SHP77 (cell line): ENCODE measurements at places on chromosomes 5 and 9.
A peak's percentile ranks its signal among the peaks of the same experiment; 100 is the strongest.

GRCh38 chr5:159133041-159133741, 33.5 kb upstream of the EBF1 start:
- peak; percentile 6 for DNase-seq

DNA sequence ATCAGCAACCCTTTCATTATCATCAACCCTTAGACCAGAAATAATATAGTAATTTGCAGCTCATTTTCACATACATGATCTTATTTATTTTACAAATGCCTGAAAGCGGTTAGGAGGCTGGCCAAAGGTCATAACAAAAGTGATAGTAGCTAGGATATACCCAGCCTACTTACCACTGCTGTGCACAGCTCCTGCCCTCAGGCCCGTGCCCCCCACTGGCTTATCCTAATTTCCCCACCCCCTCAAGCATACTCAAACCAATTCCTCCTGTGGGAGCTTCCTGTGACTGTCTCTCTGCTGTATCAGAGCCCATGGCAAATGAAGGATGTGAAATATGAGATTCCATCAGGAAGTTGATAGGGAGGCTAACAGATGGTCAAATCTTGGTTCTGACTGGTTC, 14.8 kb downstream of the FAM219A start:
- no peak for DNase-seq

DNA sequence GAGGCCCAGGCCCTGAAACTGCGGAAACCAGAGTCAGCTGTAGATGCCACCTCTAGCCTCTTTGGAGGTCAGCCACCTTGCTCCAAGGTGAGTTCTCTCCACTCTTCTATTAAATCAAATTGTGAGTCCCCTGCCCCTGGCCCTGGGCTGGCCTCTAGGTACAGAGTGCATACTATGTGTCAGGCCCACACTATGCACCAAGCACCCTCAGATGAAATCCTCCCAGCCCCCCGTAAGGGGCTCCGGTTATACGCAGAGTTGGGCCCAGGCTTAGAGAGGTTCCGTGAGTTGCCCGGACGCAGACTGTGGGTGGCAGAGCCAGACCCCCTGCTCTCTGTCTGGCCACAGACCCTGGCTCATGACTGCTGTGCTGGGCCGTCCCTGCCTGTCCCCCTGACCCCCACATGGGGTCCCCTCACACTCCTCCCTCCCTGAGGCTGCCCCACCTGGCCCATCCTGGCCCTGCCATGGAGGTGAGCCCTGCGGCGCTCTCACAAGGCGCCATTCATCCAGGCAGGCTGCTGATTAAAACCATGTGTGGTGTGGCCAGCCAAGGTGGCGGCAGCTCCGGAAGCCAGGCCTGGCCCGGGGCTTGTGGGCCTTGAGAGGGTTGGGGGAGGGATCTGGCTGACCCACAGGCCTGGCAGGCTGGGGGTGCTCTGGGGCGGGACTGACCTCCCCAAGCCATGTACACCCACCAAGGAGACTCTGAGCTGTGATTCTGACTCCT, 65.5 kb upstream of the SYNPO start:
- DNase-seq: no peak

DNA sequence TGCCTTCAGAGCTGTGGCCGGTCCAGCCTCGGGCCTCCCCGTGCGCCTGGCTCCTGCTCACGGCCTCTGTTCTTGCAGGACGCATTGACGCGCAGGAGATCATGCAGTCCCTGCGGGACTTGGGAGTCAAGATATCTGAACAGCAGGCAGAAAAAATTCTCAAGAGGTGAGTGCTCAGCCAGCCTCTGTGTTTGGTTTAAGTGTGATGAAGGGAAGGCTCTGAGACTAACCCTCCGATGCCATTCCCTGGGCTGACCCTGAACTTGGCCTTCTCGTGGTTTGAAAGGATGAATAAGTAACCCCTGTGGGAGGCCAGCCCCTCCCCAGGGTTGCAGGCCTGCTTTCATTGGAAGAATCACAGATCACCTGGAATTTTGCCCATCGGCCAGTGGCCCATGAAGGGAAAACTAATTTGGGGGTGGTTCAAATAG, 26.3 kb downstream of the PTGES2 start:
- DNase-seq: no peak

DNA sequence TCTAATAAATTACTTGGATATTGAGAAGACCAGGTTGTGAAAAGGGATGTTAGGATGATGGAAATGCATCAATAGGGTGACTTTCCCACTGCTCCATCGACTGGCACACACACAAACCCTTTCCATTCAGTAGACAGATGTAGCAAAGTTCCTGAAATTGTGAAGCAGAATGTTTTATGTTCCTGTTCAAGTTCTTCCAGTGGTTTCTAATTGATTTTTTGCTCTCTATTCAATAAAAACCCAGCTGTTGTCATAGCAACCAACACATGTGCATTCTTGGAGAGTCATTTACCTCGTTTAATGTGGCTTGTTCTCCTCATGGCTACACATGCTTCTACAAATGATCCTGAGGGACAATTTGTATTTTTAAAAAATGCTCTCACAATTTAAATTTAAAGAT, 244.6 kb downstream of the RAB3C start:
- no peak for DNase-seq

- DNase-seq: no peak
These were observed 22.5 kb upstream of the SPARC start for GRCh38 chr5:151709109-151709735.

- no peak for DNase-seq
These were observed 156.0 kb downstream of the SEC61B start for GRCh38 chr9:99377790-99378775.

GRCh38 chr5:179408611-179409010, 63.4 kb upstream of the ADAMTS2 start:
- no peak for DNase-seq

DNA sequence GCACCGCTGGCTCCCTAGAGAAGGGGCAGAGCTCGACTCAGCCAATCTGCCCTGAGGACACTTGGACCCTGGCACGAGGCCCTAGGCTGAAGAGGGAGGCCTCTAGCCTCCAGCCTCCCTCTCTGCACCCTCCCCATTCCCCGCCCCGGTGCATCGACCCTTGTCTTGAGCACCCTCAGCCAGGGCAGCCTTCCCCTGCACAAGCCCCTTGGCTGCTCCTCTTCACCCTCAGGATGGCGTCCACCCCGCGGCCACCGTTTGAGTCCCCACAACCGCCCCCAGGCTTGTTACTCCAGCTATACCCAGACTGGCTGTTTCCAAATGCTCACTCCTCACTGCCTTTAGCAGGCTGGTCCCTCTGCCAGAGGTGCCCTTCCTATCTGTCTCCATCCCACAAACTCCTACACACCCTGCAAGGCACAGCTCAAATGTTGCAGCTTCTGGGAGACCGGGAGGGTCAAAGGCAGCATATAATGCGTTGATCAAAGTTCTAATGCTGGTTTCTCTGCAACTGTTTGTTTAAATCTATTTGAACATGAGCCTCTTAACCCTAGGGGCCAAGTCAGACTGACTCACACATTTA, 6.5 kb upstream of the FAM163B start:
- peak; percentile 51 for DNase-seq

GRCh38 chr9:82488313-82489200, 500.0 kb downstream of the SPATA31D1 start:
- no peak for DNase-seq

DNA sequence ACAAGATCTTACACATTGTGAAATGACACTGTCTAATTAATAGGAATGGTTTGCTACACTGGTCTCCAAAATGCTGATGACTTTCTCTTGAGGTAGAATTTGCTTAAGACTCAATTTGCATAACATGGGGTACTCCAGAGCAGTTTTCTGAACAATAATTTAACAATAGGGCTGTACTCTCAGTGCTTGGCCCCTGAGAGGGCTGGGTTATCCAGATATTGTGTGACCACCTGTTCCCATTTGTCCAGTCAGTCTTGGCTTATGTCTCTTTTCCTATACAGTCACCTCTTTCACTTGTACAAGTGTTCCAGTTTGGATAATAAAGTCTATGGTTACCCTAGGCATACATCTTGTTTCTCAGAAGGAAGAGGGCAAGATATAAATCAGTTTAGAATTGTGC, 17.9 kb downstream of the ZSWIM6 start:
- DNase-seq: no peak

DNA sequence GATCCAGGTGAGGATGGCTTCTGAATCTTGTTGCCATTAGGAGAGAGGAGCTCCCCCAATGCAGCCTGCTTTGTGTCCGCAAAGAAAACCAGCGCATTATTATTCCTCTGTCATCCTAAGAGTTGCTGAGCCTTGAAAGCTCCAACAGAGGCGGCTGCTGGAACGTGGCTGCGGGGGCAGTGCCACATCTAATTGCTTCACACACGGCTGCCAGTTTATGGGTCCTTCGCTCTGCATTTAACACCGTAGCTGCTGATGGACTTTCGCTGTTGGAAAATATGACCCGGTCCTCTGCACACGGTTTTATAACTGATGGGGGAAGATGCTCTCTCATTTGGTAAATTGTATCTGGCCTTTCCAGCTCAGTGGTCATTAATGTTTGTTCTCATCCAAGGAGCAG, 38.0 kb downstream of the ZNF622 start:
- DNase-seq: no peak

DNA sequence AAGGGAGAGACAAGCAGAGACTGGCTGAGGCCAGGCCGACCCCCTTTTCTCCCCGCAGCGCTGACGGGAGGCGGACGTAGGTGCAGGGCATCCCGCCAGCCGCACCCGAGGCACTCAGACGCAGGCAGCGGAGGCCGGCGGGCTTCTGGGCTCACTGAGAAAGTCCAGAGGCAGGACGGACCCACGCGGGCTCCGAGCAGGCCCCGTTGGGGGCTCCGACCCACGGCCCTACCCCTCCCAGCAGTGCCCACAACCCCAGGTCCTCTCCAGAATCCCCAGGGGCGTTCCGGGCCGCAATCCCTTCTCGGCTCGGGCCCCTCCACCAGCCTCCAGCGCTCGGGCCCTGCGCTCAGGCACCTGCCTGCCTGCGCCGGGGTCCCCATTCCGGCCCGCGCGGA, 543 bp downstream of the MTMR12 start:
- DNase-seq: peak; percentile 68

DNA sequence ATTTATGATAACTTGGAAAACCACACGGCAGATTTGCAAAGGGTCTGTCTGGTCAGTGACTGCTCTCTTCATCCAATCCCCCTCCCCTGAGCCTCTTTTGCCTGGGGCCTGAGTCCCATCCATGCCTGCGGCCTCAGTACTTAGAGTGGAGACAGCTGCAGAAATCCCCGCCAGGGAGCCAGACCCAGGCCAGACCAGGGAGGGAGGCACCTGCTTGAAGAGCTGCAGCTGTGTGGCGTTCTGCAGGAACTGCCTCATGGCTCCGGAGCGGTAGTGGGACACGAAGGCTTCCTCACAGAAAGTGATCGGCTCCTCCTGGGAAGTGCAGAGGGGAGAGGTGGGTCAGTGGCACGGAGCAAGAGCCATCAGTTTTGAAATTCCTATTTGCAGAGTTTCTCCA, 101.6 kb downstream of the CRB2 start:
- DNase-seq: no peak

- peak; percentile 52 for DNase-seq
These were observed 784 bp downstream of the NLN start for GRCh38 chr5:65722575-65723403.

GRCh38 chr9:92736563-92737215, 27.9 kb downstream of the BICD2 start:
- no peak for DNase-seq

GRCh38 chr5:15799014-15799413, 299.0 kb downstream of the FBXL7 start:
- no peak for DNase-seq

DNA sequence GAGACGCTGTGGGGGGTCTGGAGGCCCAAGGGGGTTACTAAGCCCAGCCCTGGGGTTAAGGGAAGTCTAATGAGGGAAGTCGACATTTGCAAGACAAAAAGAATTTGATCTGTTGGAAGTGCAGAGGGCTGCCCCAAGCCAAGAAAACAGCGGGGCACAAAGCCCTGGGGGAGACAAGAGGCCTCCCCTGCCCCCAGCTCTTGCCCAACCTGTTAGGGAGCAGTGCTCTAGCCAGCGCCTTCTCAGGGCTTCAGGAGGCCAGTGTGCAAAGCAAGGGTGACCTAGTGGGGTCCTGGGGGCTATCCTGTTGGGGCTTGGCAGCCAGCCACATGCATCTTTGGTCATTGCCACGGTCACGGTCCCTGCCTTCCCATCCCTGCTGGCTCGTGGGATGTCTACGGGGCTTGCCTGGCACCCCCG, 25.2 kb downstream of the GFI1B start:
- DNase-seq: no peak

- DNase-seq: no peak
These were observed 22.9 kb downstream of the OLFM1 start for GRCh38 chr9:135110416-135110815.

- DNase-seq: peak; percentile 72
These were observed 782.9 kb downstream of the CDH12 start for GRCh38 chr5:22070186-22070728.

DNA sequence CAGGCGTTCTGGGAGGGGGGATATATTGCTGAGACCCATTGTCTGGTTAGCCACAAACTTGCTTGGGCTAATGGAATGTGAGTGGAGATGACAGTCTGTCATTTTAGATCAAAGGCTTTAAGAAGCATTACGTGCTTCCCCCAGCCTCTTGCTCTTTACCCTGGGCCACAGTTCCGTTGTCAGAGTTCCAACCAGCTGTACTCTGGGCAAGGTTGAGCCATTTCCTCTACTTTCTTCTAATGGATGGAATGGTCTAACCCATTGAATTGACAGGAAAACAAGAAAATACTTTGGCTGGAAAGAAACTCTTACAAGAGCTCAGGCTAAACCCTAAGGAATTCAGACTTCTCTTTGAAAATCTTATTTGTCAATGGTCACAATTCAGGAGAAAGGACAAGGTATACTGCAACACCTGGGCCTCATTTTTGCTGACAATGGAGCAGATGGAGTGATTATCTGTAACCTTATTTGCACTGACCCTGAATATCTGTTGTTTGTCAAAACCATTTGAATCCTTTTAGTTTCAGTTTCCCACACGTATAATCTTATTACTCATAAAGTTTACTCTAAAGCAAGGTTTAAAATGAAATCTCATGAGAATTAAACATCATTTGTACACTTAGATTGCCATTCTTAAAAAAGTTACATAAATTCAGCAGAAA, 231.4 kb downstream of the PDE4D start:
- DNase-seq: peak; percentile 21

GRCh38 chr9:35521708-35522107, 31.8 kb downstream of the RUSC2 start:
- DNase-seq: no peak

DNA sequence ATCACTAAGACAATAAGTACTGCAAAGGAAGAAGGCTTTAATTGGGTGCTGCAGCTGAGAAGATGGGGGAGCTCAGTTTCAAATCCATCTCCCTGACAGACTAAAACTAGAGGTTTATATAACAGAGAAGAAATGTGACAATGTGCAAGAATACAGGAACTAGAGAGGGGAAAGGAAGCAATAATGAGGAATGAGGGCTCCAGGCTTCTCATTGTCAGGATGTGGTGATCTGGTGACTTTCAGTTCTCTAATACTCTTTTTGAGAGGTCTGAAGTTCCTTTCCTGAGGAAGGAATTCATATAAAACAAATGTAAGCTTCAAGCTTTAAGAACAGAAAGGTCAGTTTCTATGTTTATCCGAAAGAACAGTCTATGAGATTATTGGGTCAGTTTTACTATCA, 42.5 kb upstream of the SPATA31E1 start:
- no peak for DNase-seq
